ENCODE measurements at places on chromosomes 4 and X. TPM values are rescaled to one million over a fixed set of nuclear protein-coding genes. Genes with fewer than 3 reads are reported as not detected.

The ASB9 gene
- 0.38 TPM for total RNA-seq

The RNF212 gene
- 1.7 TPM for total RNA-seq

The DAPP1 gene
- not detected for total RNA-seq

The FGF2 gene
- total RNA-seq, result 79.8 TPM

The TNMD gene
- not detected for total RNA-seq

The TMSB15C gene
- 3.1 TPM for total RNA-seq

The STBD1 gene
- 8.8 TPM for total RNA-seq

The DIPK2B gene
- total RNA-seq, result under 0.01 TPM

Data from regular cardiac myocyte (primary cell).